ENCODE measurements at places on chromosomes 2 and 18.

DNA sequence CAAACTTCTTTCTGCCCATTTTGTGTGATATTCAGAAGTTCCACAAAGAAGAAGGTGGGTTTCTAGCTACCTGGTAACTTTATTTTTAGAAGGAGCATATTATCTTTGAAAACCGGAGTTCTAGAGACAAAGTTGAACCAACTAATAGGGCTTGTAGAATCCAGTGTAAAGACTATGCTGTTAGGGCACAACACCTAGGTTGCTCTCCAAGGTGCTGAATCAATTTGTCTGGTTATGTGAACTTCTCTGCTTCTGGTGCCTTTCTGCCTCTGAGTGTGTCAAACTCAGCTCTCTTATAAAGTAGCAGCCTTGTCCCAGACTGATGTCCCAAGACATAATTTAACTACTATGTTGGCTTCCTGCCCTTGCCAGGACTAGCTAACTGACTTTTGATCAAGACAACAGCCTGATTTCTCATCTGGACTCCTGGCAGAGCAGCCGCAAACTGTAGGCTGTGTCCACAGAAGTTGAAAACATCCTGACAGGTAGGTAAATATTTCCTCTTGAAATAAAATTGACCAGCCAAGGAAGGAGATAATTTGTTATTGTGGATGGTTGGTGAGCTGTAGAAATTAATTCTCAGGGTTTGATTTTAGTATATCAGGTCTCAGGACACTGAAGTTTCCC is 119.4 kb downstream of the CYRIA start:
- no peaks in the 10 kb centered on the region for H3K36me3 ChIP-seq
- H3K4me3 ChIP-seq: no peak overlapping the region
- H3K4me1 ChIP-seq: no peaks in the 10 kb centered on the region
- H3K27me3 ChIP-seq: no peaks in the 10 kb centered on the region

DNA sequence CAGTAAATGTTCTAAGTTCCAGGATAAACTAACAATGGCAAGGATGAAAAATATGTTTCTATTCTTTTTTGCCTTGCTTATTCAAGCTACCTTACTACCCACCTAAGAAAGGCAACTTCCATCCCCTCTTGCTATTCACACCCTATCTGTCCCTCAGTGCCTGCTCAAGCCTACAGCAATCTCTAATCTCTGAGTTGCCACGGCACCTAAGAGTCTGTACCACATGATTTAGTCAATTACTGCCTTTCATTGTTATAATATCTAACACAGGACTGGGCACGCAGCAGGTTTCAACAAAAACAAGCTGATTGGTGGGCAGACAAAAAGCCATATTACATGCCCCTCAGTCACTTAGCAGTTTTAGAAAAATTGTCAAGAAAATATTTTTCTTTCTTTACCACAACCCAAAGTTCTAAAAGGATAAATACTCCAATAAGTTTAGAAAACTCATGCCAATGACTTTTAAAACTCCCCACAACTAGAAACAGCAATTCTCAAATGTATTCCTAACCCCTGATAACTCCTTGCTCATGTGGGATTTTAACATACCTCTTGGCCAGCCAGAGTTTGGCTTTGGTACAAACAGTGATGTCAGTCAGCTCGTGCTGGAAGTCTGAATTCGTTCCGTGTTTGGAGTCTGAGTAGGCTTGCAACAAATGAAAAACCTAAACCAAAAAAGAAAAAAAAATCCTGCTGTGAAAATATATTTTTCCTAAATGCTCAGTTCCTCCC is 117.3 kb upstream of the ZFP36L2 start:
- no peaks in the 10 kb centered on the region for H3K4me1 ChIP-seq
- H3K27ac ChIP-seq: no peak overlapping the region
- H3K4me3 ChIP-seq: no peak overlapping the region
- no peak for DNase-seq

- H3K27me3 ChIP-seq: no peaks in the 10 kb centered on the region
- no peak overlapping the region for H3K27ac ChIP-seq
- H3K36me3 ChIP-seq: no peaks in the 10 kb centered on the region
- no peak overlapping the region for H3K4me3 ChIP-seq
Observed at GRCh38 chr2:62348700-62349099, 152.8 kb downstream of the B3GNT2 start.

- no peaks in the 10 kb centered on the region for H3K4me1 ChIP-seq
- H3K36me3 ChIP-seq: no peaks in the 10 kb centered on the region
- no peak overlapping the region for H3K4me3 ChIP-seq
- no peaks in the 10 kb centered on the region for H3K27me3 ChIP-seq
- H3K27ac ChIP-seq: no peak overlapping the region
Observed at GRCh38 chr18:24000613-24001490, 13.7 kb upstream of the TTC39C start.

DNA sequence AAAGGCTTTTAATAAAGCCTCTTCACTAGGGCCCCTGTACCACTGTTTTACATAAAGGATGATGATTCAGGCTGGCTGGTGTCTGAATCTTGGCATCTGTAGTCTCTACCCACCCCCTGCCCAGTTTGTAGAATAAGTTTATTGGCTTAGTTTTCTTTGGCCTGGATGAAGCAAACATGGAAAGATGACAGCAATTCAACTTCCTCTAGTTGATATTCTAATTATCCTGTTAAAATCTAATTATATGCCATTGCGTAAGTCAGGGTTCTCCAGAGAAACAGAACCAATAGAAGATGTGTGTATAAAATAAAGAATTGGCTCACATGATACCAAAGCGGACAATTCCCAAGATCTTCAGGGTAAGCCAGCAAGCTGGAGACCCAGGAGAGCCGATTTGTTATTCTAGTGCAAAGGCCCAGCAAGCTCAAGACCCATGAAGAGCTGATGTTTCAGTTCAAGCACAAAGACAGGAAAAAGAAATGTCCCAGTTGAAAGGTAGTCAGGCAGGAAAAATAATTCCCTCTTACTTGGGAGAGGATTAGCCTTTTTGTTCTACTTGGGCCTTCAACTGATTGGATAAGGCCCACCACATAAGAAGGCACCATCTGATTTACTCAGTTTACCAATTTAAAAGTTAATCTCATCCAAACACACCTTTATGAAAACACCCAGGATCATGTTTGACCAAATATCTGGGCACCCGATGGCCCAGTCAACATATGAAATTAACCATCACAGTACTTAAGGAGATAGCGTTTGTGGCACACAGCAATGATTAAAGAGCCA is 82.6 kb upstream of the LYPD1 start:
- peak; percentile 48 for DNase-seq
- H3K4me1 ChIP-seq: peaks cover 9% of the 10 kb centered on the region
- no peak overlapping the region for H3K27ac ChIP-seq

DNA sequence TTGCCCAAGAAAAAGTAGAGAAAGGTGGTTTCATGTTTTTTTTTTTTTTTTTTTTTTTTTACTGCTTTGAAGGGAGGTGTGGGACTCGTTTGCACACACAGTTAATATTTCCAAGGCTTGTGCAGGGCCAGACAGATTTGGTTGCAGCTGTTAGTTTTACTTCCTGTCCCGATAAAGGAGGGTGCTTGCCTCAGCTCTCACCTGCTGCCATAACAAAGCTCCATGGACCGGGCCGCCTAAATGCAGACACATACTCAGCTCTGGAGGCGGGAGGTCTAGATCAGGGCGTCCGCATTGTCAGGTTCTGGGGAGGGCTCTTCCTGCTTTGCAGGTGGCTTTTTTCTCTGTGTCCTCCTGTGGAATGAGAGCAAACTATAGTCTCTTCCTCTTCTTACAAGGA is 69.9 kb downstream of the ODC1 start:
- peaks cover 79% of the 10 kb centered on the region for H3K4me1 ChIP-seq
- DNase-seq: peak; percentile 79
- no peaks in the 10 kb centered on the region for H3K36me3 ChIP-seq
- H3K27ac ChIP-seq: peak overlapping the region; percentile 87
- peak overlapping the region; percentile 43 for H3K4me3 ChIP-seq
